ENCODE measurements at places on chromosomes 6 and 20. TPM values are rescaled to one million over a fixed set of nuclear protein-coding genes. Genes with fewer than 3 reads are reported as not detected.
A peak's percentile ranks its signal among the peaks of the same experiment; 100 is the strongest.

RHAG gene
- not detected for polyA plus RNA-seq

SLC2A4RG gene
- 3.2 TPM for polyA plus RNA-seq

PKIB gene
- polyA plus RNA-seq = not detected

DNA sequence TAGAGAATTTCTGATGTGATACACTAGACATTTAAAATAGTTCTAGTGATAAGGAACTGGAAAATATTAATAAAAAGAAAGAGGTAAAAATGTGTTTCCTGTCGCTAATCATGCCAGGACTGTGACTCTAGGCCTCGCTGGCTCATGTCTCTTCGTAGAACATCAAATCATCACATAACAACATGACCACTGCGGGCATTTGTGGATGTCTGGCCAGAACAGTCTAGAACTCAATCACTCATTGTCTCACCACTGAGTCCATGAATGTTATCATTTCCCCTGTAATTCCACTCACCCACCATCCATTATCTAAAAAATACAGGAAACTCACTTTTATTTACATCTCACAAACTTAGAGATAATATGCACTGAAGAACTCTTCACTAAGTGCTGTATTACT lies 3.4 kb downstream of the HMGN3 start:
- H3K27ac ChIP-seq = no peak overlapping the region
- H3K27me3 ChIP-seq = peaks cover 5% of the 10 kb centered on the region
- no peak overlapping the region for H3K4me3 ChIP-seq
- H3K36me3 ChIP-seq = no peaks in the 10 kb centered on the region
- peaks cover 23% of the 10 kb centered on the region for H3K4me1 ChIP-seq
- no peak for DNase-seq

- H3K36me3 ChIP-seq = no peaks in the 10 kb centered on the region
- H3K27me3 ChIP-seq = peaks cover 4% of the 10 kb centered on the region
- H3K4me1 ChIP-seq = peaks cover 6% of the 10 kb centered on the region
- no peak for DNase-seq
Measured at GRCh38 chr6:87756858-87757257, 54.8 kb upstream of the AKIRIN2 start.

DNA sequence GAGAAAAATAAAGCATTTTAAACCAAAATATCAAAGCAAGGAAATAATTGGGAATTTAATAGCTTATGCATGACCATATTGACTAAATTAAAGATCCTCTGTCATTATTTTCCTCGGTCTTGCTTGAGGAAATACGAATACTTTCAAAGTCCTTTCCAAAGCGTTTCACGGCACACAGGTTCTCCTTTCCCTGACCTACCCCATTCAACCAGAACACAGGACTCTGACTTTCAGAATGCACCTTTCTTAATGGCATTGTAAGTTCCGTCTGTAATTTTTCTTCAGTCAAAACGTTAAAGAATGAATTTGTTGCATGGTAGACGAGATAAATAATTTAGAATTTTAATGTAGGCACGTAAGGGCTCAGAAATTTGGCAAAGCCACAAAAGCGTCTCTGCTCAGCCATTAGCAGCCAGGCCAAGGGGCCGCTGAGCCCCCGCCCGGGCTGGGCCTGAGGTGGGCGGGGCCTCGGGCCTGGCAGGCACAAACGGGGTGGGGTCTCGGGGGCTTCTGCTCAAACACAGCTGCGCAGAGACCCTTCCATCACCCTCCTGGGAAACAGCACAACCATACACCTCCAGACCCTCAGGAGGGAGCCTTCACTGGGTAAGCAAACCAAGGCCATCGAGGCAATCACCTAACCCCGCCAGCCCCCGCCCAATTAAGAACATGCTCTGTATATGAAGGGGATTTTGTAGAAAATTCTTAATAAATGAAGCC lies 3.4 kb downstream of the NEDD9 start:
- H3K4me1 ChIP-seq = peaks cover 83% of the 10 kb centered on the region
- H3K36me3 ChIP-seq = no peaks in the 10 kb centered on the region
- peak overlapping the region; percentile 99 for H3K27ac ChIP-seq

POLR1C gene
- 7.3 TPM for polyA plus RNA-seq

GRCh38 chr6:18245642-18246041 lies 18.7 kb downstream of the DEK start:
- peak overlapping the region; percentile 75 for H3K27ac ChIP-seq
- peaks cover 41% of the 10 kb centered on the region for H3K4me1 ChIP-seq
- H3K36me3 ChIP-seq = peaks cover 53% of the 10 kb centered on the region
- H3K4me3 ChIP-seq = peak overlapping the region; percentile 30
- H3K27me3 ChIP-seq = peaks cover 8% of the 10 kb centered on the region
- DNase-seq = peak; percentile 57

CARMIL1 gene
- polyA plus RNA-seq = not detected

NKX2-4 gene
- not detected for polyA plus RNA-seq

- H3K4me3 ChIP-seq = no peak overlapping the region
- peaks cover 4% of the 10 kb centered on the region for H3K4me1 ChIP-seq
- H3K27me3 ChIP-seq = peaks cover 2% of the 10 kb centered on the region
- DNase-seq = no peak
- no peaks in the 10 kb centered on the region for H3K36me3 ChIP-seq
Measured at GRCh38 chr6:16413399-16413798, 175.0 kb downstream of the GMPR start.

VWA7 gene
- 0.21 TPM for polyA plus RNA-seq

DNA sequence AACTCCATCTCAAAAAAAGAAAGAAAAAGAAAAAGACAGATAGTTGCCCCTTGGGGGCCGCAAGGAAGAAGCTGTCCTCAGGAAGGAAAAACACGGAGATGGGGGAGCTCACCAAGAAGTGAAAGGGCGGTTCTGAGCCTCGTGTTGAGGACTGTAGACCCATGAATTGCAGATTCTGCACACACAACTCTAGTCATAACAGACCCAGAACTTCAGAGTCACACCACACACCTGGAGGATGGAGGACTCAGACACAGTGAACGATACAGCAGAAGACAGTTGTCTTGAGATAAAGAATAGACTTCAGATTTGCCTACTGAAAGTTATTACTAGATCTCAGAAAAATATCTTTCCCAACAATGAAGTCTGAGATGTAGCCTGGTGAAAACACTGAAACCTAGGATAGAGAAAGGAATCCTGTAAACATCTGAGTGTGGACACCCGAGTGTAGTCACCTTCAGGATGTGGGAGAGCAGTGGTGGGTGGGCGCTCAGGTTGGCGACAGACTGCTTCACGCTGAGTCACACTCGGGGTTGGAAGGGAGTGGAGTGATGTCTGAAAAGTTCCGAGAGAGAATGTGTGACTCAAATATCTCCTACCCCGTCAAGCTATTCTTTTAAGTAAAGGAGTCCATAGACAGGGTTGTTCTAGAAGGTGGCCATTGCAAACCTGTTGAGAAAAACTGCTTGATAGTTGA lies 88.1 kb downstream of the MAP3K4 start:
- no peaks in the 10 kb centered on the region for H3K4me1 ChIP-seq
- H3K27ac ChIP-seq = peak overlapping the region; percentile 33
- no peak for DNase-seq

DNA sequence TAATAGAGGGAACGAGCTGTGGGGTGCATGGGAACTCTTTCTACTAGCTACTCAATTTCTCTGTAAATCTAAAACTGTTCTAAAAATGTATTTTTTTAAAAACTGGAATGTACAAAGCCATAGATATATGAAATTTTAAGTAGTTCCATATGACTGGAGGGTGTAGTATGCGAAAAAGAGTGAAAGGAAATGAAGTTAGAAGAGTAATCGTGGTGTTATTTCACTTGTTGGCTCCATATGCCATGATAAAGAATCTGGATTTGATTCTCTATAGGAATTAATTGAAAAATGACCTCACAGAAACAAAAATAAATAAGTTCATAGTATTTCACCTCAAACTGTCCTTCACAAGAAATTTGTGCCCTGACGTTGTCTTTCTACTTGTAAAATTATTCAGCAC lies 500.2 kb downstream of the TENT5A start:
- no peak overlapping the region for H3K4me3 ChIP-seq
- no peak for DNase-seq
- H3K27ac ChIP-seq = no peak overlapping the region
- H3K36me3 ChIP-seq = no peaks in the 10 kb centered on the region
- H3K27me3 ChIP-seq = no peaks in the 10 kb centered on the region

NHLRC1 gene
- 4.4 TPM for polyA plus RNA-seq

NT5E gene
- polyA plus RNA-seq = 0.52 TPM

DNA sequence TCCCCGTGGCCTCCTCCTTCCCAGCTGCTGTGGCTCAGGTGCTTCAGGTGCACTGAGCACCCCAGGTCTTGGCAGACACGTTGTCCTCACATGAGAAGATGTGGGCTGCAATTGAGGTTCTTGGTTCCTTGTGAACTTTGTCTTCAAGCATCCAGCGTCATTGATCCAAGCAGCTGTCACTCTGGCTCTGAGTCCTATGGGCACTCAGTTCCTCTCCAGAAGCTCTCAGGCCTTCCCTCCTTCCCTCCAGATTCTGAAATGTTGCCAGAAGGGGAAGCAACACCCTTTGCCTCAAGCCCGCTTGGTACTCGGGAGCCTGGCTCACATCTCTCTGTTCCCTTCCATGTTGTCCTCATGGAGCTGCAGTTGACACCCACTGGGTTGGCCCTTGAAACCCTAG lies 8.4 kb upstream of the MRGBP start:
- H3K27me3 ChIP-seq = peaks cover 3% of the 10 kb centered on the region
- H3K4me3 ChIP-seq = no peak overlapping the region
- no peak for DNase-seq
- no peak overlapping the region for H3K27ac ChIP-seq
- no peaks in the 10 kb centered on the region for H3K36me3 ChIP-seq

GRCh38 chr6:147906361-147906760 lies 397.9 kb downstream of the SAMD5 start:
- no peaks in the 10 kb centered on the region for H3K27me3 ChIP-seq
- no peak overlapping the region for H3K4me3 ChIP-seq
- no peaks in the 10 kb centered on the region for H3K36me3 ChIP-seq
- H3K27ac ChIP-seq = no peak overlapping the region

OR2H2 gene
- polyA plus RNA-seq = not detected

DZANK1 gene
- polyA plus RNA-seq = 1.2 TPM

- peaks cover 24% of the 10 kb centered on the region for H3K4me1 ChIP-seq
- DNase-seq = no peak
- H3K27me3 ChIP-seq = no peaks in the 10 kb centered on the region
- H3K36me3 ChIP-seq = no peaks in the 10 kb centered on the region
- peak overlapping the region; percentile 94 for H3K27ac ChIP-seq
- no peak overlapping the region for H3K4me3 ChIP-seq
Measured at GRCh38 chr6:190596-191395, 101.5 kb upstream of the DUSP22 start.

GMPR gene
- 7.0 TPM for polyA plus RNA-seq

- H3K4me1 ChIP-seq = peaks cover 9% of the 10 kb centered on the region
- H3K36me3 ChIP-seq = no peaks in the 10 kb centered on the region
- H3K4me3 ChIP-seq = no peak overlapping the region
- H3K27me3 ChIP-seq = peaks cover 4% of the 10 kb centered on the region
- H3K27ac ChIP-seq = peak overlapping the region; percentile 88
Measured at GRCh38 chr6:155223646-155224451, 40.0 kb upstream of the CLDN20 start.

- H3K27me3 ChIP-seq = no peaks in the 10 kb centered on the region
- H3K27ac ChIP-seq = no peak overlapping the region
- no peak for DNase-seq
- no peak overlapping the region for H3K4me3 ChIP-seq
- H3K4me1 ChIP-seq = no peaks in the 10 kb centered on the region
Measured at GRCh38 chr6:116524236-116524635, 12.8 kb downstream of the CALHM5 start.

DNA sequence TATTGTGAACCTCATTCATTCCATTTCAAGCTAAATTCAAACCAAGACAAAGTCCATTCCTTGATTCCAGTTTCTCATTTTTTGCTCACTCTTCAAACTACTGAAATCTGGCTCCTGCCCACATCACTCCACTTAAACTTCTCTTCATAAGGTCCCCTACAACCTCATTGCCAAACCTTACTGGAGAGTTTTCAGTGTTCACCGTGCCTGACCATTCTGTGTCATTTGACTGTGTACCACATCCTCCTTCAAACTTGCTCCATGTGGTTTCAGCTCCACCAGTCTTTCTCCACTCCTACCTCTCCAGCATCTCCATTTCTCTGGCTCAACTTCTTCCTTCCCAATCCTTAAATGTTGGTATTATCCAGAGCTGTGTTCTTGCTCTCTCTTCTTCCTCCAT lies 38.5 kb upstream of the TAB2 start:
- H3K36me3 ChIP-seq = no peaks in the 10 kb centered on the region
- peaks cover 6% of the 10 kb centered on the region for H3K27me3 ChIP-seq
- H3K4me1 ChIP-seq = peaks cover 3% of the 10 kb centered on the region
- no peak for DNase-seq
- no peak overlapping the region for H3K27ac ChIP-seq
- H3K4me3 ChIP-seq = no peak overlapping the region

- H3K27ac ChIP-seq = no peak overlapping the region
- H3K4me1 ChIP-seq = no peaks in the 10 kb centered on the region
- H3K36me3 ChIP-seq = no peaks in the 10 kb centered on the region
- H3K4me3 ChIP-seq = no peak overlapping the region
- peaks cover 54% of the 10 kb centered on the region for H3K27me3 ChIP-seq
- no peak for DNase-seq
Measured at GRCh38 chr6:117267766-117268534, 2.6 kb downstream of the VGLL2 start.

DNA sequence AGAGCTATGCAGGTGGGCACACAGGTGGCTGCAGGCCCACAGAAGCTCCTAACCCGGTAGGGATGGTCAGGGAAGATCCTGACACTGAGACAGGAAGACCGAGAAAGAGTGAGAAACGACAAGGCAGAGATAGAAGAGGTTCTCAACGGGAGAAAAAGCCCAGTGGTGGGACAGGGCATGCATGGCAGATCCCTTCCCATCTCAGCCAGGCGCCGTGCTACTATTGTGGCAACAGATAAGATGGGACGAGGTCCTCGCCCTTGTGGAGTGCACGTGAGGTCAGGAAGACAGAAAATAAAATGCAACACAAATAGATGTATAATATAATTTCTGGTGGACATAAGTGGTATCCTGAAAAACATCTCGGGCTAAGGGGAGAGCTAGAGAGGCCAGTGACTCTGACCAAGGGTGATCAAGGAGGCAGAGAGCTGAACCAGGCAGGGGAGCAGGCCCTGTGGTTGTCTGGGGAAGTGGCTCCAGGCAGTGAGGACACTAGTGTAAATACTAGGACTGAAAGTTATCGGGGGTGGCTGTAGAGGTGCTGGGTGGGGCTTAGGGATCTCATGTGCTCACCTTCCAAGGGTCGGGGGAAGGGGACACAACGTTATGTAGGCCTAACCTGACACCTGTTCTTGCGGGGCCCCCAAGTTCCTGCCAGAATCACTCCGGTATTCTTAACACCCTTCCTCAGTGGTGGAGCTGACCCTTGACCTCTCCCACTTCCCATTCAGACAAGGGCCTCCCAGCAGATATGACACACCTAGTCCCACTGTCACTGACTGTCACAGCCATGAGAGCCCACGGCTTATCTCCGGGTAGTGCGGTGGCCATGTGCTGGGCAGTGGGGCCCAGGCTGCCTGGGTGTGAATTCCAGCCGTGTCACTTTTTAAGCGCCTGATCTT lies 1.0 kb downstream of the SRXN1 start:
- peak overlapping the region; percentile 92 for H3K27ac ChIP-seq
- H3K4me3 ChIP-seq = peak overlapping the region; percentile 84

TAGAP gene
- 84.4 TPM for polyA plus RNA-seq

Measured in immature natural killer cell (primary cell).